ENCODE measurements at places on chromosomes 5 and 9.

- no peak for DNase-seq
These were observed 94.2 kb upstream of the ANKH start for GRCh38 chr5:14965815-14966214.

DNA sequence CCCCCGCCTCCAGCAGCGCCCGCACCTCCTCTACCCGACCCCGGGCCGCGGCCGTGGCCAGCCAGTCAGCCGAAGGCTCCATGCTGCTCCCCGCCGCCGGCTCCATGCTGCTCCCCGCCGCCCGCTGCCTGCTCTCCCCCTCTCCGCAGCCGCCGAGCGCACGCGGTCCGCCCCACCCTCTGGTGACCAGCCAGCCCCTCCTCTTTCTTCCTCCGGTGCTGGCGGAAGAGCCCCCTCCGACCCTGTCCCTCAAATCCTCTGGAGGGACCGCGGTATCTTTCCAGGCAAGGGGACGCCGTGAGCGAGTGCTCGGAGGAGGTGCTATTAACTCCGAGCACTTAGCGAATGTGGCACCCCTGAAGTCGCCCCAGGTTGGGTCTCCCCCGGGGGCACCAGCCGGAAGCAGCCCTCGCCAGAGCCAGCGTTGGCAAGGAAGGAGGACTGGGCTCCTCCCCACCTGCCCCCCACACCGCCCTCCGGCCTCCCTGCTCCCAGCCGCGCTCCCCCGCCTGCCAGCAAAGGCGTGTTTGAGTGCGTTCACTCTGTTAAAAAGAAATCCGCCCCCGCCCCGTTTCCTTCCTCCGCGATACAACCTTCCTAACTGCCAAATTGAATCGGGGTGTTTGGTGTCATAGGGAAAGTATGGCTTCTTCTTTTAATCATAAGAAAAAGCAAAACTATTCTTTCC lies 19.3 kb downstream of the CDKN2A start:
- DNase-seq, result peak; percentile 44

DNA sequence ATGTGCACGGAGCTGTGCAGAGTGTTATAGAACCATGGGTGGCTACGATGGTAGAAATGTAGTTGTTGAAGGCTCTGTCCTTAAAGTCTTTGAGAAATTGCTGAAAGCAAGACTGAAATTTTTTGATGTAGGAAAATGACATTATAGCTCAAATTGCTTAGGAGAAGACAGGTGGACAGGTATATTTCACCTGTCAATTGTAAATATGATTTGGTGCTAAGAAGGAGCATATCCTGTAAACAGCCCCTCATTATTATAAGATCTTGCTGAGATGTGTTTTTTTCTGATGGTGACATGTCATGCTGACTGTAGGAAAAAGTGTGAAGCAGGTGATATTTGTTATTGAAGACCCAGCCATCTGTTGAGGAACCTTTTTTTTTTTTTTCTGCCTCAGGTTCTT lies 377.9 kb downstream of the PSAT1 start:
- no peak for DNase-seq

DNA sequence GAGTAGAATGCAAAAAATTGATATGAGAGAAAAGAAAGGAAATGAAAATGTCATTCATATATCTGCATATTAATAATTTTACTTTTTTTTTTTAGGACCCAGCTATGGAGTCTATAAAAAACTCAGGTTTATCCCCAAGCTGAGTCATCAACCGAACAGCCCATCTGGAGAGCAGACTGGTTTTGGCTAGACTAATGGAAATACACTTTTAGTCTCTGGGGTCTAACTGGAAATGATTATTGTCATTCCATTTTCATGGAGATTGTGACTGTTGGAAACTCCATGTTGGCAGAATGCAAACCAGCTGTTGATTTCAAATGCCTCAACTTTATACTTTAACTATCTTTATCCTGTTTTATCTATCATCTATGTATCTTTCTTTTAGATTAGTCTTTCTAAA lies 28.7 kb downstream of the ANXA1 start:
- no peak for DNase-seq

DNA sequence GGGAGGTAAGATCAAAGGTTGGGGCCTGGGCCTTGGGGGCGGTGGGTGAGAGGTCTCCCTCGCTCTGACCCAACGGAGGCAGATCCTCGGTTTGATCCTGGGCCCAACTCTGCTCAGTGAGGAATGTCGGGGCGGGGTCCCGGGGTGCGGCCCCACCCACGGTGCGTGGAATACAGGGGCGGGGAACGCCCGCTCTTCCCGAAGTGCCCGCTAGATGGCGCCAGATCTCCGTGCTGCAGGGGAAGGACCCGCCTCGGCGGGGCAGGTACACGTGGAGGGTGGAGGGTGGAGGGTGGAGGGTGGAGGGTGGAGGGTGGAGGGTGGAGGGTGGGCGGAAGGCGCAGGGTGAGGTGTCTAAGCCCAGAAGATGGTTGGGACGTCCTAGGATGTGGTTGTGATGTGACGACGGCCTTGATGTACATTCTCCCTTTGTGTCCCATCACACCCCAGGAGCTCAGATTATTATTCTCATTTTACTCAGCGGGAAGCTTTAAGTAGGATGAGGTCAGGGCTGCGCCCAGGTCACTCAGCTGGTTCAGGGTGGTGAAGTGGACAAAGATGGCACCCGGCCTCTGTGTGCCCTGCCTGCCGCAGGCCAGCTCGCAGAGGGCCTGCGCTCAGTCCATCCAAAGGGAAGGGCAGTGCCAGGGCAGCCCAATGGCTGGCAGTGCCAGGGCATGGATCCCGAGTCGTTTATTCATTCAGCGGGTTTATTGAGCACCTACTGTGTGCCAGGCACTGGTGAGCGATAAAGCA lies 9.4 kb upstream of the RPS14 start:
- DNase-seq, result peak; percentile 65

Data from erythroblast (primary cell).